Activated gamma-delta T cell (primary cell): ENCODE measurements at places on chromosomes 11 and 22.

GRCh38 chr11:33935005-33935404 lies 43.1 kb upstream of the LMO2 start:
- DNase-seq, result no peak

DNA sequence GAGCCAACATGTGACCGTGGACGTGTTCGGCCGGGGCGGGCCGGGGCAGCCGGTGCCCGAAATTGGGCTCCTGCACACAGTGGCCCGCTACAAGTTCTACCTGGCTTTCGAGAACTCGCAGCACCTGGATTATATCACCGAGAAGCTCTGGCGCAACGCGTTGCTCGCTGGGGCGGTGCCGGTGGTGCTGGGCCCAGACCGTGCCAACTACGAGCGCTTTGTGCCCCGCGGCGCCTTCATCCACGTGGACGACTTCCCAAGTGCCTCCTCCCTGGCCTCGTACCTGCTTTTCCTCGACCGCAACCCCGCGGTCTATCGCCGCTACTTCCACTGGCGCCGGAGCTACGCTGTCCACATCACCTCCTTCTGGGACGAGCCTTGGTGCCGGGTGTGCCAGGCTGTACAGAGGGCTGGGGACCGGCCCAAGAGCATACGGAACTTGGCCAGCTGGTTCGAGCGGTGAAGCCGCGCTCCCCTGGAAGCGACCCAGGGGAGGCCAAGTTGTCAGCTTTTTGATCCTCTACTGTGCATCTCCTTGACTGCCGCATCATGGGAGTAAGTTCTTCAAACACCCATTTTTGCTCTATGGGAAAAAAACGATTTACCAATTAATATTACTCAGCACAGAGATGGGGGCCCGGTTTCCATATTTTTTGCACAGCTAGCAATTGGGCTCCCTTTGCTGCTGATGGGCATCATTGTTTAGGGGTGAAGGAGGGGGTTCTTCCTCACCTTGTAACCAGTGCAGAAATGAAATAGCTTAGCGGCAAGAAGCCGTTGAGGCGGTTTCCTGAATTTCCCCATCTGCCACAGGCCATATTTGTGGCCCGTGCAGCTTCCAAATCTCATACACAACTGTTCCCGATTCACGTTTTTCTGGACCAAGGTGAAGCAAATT lies 1.8 kb downstream of the FUT4 start:
- no peak for DNase-seq

DNA sequence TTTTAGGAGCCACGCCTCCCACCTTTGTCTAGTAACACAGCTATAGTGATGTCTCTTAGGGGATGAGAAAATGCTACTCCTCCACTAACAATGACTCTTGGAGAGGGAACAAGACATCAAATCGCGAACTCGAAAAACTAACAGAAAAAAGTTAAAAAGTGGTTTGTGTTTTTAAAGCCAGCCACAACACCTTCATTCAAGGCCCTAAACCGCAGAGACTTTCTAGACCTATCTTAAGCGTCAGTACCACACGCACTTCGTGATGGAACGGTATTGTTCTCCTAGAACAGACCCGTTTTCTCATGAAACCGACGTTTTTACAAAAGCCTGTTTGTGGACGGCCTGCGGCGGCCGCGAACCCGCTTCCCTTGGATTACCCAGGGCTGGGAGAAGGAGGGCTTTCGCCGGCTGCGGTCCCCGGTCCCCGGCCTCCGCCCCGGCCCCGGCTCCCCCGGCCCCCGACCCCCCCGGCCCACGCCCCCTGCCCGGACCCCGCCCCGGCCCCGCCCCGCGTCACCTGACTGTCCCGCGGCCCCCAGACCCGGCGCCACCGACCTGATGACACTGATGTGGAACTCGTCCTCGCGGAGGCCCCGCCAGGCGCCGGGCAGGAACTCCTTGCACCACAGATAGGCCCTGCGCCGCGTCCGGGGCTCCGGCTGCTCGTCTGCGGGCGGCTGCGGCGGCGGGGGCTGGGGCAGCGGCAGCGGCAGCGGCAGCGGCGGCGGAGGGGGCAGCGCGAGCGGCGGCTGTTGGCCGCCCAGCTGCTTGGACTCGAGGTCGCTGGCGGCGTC lies 718 bp downstream of the CHKA start:
- peak; percentile 46 for DNase-seq

DNA sequence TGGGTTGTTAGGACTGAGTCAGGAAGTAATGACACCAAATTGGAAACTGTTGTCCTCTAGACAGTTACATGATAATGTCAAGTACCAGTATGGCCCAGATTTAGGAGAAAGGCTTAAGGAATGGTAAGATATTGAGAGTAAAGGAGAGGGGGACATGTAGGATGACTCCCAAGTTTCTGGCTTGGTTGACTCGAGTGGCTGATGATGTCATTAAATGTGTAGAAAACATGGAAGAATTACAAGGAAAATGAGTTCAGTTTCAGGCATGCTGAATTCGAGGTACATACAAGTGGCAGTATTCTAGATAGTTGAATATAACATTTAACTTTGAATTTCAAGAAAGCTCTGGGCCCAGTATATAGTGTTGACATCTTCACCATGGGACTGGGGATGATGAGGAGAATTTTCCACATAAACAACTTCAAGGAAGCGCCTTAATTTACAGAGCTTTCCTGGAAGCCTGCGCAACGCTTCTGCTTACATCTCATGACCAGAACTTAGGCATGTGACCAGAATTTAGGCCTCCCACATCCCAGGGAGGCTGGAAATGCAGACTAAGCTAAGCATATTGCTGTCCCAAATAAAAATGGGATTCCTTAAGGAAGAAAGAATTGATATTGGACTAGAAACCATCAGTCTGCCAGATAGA lies 3.8 kb downstream of the CFAP300 start:
- DNase-seq, result no peak

GRCh38 chr11:60718524-60719316 lies 5.8 kb upstream of the MS4A18 start:
- no peak for DNase-seq

DNA sequence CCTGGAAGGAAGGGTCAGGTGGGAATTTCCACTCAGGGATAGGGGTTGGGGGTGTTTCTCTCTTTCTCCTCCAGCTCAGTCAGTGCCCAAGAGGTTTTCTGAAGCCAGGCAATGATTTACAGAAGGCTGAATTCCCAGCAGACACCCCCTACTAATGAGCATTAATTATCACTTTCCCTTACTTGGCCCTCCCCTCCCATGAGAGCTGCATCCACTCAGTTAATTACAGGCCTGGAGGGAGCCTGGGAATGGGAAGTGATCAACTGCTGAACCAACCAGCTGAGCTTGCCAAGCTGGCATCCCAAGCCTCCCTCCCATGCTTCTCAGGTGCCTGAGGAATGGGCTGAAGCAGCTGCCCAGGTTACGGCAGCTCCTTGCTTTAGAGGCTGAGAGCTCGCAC lies 992 bp downstream of the LGALS12 start:
- no peak for DNase-seq

DNA sequence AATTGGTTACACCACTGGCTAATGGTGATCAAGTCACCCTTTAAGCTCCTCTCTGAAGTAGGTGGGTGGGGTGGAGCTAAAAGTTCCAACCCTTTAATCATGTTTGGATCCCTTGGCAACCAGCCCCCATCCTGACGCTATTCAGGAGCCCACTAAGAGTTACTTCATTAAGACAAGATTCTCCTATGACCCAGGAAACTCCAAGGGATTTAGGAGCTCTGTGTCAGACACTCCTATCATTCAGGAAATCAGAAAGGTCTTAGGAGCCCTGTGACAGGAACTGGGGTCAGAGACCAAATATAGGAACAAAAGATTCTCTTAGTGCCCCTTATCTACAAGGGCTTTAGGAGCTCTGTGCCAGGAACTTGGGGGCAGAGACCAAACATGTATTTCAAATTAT lies 141.3 kb downstream of the ATG16L2 start:
- no peak for DNase-seq

GRCh38 chr22:23511627-23512347 lies 68.3 kb downstream of the IGLL1 start:
- no peak for DNase-seq

DNA sequence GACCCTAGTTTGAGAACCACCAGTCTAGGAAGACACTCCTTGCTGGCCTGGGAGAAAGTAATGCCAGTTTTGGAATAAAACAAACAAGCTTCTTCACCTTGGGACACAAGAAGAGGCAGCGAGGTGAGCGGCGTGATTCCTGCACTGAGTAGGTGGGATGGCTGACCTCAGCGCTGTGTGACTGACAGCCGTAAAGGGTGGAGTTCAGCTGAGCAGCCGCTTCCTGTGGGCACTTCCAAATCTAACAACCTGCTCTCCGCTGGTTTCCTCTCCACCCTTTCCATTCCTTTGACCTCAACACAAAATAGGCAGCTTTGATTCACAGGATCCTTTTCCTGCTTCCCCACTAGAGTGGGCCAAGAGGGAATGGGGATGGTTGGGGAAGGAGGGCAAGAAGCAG lies 45.8 kb downstream of the PC start:
- no peak for DNase-seq

- no peak for DNase-seq
Observed at GRCh38 chr22:23549198-23549595, 30.9 kb downstream of the IGLL1 start.

- DNase-seq, result no peak
Observed at GRCh38 chr11:62579252-62579651, 5.6 kb upstream of the EEF1G start.

GRCh38 chr11:91946397-91946951 lies 278.1 kb upstream of the FAT3 start:
- no peak for DNase-seq

DNA sequence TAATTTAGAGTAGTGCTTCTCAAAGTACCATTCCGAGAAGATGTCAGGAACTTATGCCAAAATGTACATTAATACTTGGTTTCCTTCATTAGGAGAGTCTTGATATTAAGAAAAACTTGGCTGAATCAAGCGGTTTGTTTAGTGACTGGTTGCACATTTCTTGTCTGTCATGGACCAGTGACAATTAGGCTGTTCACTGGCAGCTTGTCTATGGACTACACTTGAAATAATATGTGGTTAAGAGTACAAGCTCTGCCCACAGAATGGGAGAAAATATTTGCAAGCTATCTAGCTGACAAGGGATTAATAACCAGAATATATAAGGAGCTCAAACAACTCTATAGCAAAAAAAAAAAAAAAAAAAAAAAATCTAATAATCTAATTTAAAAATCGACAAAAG lies 24.6 kb downstream of the COA4 start:
- no peak for DNase-seq

GRCh38 chr22:28112548-28113043 lies 193.5 kb upstream of the PITPNB start:
- DNase-seq, result no peak

- no peak for DNase-seq
Observed at GRCh38 chr11:121478895-121479697, 26.3 kb upstream of the SORL1-AS1 start.

- DNase-seq, result no peak
Observed at GRCh38 chr11:28223994-28224393, 115.8 kb downstream of the METTL15 start.

- DNase-seq, result no peak
Observed at GRCh38 chr22:46580940-46581537, 39.1 kb upstream of the GRAMD4 start.

DNA sequence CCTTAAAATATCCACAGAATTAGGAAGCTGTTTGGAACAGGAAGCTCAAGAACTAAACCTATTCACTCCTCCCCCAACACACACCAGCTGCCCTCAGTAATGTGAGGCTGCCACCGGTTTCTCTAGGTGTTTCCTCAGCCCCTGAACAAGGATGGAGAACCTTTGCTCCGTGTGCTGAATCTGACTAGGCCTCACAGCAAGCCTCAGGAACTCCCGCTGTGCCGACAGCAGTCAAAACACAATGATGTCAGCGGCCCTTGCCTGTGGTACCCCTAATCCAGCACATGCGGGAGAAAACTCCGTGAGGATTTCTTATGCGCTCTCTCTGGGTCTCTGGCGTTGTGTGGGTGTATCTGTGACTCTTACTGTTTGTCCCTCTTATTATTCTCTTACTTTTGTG lies 153.3 kb downstream of the EFCAB6 start:
- DNase-seq, result no peak

GRCh38 chr11:114196997-114197703 lies 99.0 kb upstream of the NNMT start:
- DNase-seq, result no peak

GRCh38 chr11:7353100-7353499 lies 101.4 kb downstream of the SYT9 start:
- DNase-seq, result no peak

DNA sequence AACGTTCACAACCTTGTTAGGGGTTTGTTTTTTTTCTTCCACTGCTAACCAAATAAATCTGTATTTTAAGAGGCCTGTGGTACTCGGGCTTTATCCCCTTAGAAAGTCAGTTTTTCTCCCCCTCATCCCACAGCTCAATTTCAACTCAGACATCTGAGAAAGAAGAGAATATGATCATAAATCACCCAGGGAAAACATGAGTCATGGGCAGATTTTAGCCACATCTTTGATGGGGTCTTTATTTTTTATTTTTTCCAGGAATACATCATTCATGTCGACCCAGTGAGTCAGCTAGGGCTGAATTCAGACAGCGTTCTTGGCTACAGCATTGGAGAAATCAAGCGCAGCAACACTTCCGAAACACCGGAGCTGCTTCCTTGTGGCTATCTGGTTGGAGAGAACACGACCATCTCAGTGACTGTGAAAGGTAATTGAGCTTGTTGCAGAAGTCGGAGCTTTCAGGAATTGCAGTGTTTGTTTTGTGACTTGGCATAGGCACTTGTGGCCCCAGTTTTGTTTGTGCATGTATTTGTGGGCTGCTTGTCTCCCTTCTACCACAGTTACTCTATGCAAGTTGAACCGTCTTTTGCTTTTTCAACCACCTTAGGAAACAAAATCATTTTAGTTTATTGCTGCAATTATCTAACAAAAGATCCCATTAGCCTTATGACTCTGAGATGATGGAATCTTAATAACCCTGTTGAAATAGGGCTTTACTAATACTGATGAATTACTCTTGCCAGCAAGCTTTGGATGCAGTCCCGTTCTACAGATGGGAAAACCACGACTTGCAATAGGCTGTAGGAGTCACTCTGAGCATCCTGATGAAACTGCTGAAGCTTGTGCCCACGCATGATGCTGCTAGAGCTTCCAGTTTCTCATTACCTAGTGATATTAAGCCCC lies 62.7 kb downstream of the DBX1 start:
- no peak for DNase-seq

DNA sequence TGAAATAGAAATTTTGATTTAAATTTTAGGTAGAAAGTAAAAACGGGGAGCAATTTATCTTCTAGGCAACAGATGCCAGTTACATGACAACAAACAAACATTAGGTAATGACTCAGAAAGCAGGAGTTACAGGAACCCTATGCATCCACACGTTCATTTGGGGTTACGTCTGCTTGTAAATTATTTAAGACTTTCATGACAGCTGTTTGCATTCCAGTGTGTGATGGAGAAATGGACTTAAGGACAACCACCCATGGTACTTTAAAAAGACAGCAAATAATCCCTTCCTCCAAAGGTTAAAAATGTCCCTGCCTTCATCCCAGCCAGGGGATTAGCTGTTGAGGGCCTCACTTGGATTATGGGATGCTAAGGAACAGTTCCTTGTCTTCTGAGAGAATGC lies 11.8 kb downstream of the E2F8 start:
- no peak for DNase-seq

GRCh38 chr11:130171534-130171933 lies 12.0 kb downstream of the ST14 start:
- DNase-seq, result no peak

GRCh38 chr11:126346586-126346940 lies 8.9 kb upstream of the ST3GAL4 start:
- DNase-seq, result no peak
